Activated T-helper 17 cell treated with anti-CD3 and anti-CD28 coated beads, Interleukin-2, amount 50 U/mL, for 72 hours (primary cell): ENCODE measurements at places on chromosomes 2 and 18. TPM values are rescaled to one million over a fixed set of nuclear protein-coding genes. Genes with fewer than 3 reads are reported as not detected.

DNA sequence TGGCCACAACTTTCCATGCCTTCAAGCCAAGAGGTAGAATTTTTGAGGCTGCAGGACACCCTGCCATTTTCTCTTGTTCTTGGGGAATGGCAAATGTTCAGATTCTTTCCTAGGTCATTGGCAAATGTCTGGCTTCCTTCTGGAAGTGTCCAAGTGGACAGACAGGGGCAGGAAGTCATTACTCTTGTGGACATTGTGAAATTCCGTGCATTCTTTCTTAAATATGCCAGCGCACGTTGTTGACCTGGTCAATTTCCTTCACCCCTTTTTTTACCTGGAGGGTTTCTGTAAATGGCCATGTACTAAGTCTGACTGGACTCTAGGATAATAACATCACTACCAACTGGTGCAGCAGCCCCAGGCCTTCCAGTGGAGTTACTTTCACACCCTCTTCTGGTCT lies 13.9 kb downstream of the ASB18 start:
- ATAC-seq, result no peak
- H3K4me1 ChIP-seq, result no peaks in the 10 kb centered on the region
- H3K27me3 ChIP-seq, result peaks cover 29% of the 10 kb centered on the region
- H3K27ac ChIP-seq, result no peak overlapping the region

The RAMP1 gene
- total RNA-seq, result not detected

DNA sequence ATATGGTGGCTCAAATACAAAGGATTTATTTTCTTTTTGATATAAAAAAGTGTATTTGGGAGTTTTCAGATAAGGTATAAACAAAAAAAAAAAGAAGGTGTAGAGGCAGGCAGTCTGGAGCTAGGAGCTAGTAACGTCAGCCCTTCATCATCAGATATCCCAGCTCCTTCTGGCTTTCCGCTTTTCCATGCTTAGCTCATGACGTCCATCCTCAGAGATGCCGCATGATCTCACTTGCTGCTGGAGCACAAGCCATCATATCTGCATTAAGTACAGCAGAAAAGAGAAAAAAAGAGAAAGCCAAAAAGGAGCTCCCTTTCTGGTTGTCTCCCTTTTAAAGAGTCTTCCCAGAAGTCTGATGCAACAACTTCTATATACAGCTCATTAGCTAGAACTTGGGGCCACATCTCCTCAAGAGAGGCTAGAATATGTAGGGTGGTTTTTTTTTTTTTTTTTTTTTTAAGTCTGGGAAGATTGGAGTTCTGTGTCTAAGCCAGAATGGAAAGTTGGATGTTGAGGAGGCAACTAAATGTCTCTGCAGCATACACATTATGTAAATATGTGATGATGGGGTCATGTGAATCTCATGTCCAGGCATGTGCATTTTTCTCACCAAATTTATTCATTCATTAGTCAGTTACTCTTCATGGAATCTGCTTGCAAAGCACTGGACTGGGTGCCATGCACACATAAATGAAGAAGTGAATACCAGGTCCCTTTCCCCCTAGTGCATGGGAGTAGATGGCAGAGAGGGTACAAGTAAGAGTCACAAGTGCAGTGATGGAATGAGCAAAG lies 52.3 kb downstream of the DDX1 start:
- ATAC-seq, result no peak
- H3K4me1 ChIP-seq, result no peaks in the 10 kb centered on the region
- H3K4me3 ChIP-seq, result no peak overlapping the region
- peaks cover 3% of the 10 kb centered on the region for H3K27me3 ChIP-seq

- H3K36me3 ChIP-seq, result no peaks in the 10 kb centered on the region
- H3K4me1 ChIP-seq, result no peaks in the 10 kb centered on the region
- H3K27ac ChIP-seq, result no peak overlapping the region
- peaks cover 3% of the 10 kb centered on the region for H3K27me3 ChIP-seq
- no peak overlapping the region for H3K4me3 ChIP-seq
Measured at GRCh38 chr2:213934560-213934959, 476.3 kb upstream of the VWC2L start.

The SPP2 gene
- total RNA-seq, result not detected

DNA sequence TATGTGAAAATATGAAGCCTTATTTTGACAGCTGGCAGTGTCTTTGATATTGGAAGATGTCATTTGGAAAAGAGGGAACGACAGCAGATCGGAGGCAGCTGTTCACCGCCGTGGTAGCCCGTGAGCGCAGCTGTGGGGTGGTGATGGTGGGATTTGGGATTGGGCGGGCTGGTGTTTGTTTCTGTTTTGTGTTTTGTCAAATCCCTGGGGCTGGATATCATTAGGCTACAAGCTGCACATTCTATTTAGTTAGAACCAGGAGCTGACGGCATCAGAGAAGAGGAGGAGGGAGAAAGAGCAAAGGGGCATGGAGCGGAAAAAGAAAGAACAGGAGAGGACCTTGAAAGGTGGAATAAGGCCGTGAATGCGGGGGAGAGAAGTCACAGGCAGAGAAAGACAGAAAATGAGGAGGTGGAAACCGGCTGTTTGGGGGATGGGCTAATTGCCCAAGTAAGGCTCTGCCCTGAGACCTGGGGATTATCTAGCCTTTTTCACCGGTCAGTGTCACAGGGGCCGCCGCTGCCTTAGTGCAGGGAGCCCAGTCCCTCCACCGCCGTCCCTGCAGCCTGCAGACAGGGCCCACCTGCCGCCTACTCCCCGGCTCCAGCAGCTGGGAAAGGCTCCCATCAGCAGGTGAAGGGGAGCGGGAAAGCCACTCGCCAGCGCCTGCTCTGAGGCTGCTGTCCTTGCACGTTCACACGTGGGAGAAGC lies 88.0 kb downstream of the ZCCHC2 start:
- H3K36me3 ChIP-seq, result no peaks in the 10 kb centered on the region
- H3K27me3 ChIP-seq, result peaks cover 19% of the 10 kb centered on the region
- H3K4me1 ChIP-seq, result no peaks in the 10 kb centered on the region
- no peak for ATAC-seq
- no peak overlapping the region for H3K27ac ChIP-seq

The ABCB11 gene
- not detected for total RNA-seq

- no peak overlapping the region for H3K27ac ChIP-seq
- H3K4me1 ChIP-seq, result no peaks in the 10 kb centered on the region
- no peaks in the 10 kb centered on the region for H3K36me3 ChIP-seq
- no peak overlapping the region for H3K4me3 ChIP-seq
- no peak for ATAC-seq
Measured at GRCh38 chr18:11066038-11066437, 83.3 kb downstream of the PIEZO2 start.

The ADGRF3 gene
- total RNA-seq, result 1.4 TPM

The TWSG1 gene
- 19.0 TPM for total RNA-seq

GRCh38 chr2:29492701-29493100 lies 377.5 kb downstream of the CLIP4 start:
- H3K4me1 ChIP-seq, result no peaks in the 10 kb centered on the region
- H3K27ac ChIP-seq, result no peak overlapping the region
- no peak overlapping the region for H3K4me3 ChIP-seq
- H3K36me3 ChIP-seq, result no peaks in the 10 kb centered on the region
- ATAC-seq, result no peak
- H3K27me3 ChIP-seq, result peaks cover 7% of the 10 kb centered on the region

- no peak for ATAC-seq
- no peaks in the 10 kb centered on the region for H3K4me1 ChIP-seq
- no peak overlapping the region for H3K27ac ChIP-seq
- no peak overlapping the region for H3K4me3 ChIP-seq
- no peaks in the 10 kb centered on the region for H3K36me3 ChIP-seq
Measured at GRCh38 chr2:144648837-144649465, 129.0 kb upstream of the ZEB2 start.

DNA sequence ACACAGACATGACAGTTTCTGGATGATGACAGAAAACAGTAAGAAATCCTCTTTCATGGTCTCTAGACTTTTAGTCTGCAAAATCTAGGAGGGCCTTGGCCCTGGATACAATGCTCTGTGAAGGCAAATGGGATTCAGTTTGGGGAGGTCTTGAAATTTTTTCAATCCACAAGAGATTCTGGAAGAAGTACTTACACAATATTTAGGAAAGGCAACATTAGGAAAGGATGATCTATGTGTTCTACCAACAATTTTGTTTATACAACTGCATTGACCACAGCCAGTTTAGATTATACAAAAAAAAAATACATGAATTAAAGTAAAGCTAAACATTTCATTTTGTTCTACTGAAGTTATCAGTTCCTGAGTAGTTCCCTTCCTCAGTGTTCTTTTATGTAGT lies 208.0 kb downstream of the SRBD1 start:
- H3K4me3 ChIP-seq, result no peak overlapping the region
- H3K27ac ChIP-seq, result no peak overlapping the region
- H3K36me3 ChIP-seq, result peaks cover 14% of the 10 kb centered on the region
- H3K27me3 ChIP-seq, result no peaks in the 10 kb centered on the region

- no peak overlapping the region for H3K27ac ChIP-seq
- no peaks in the 10 kb centered on the region for H3K27me3 ChIP-seq
- no peak overlapping the region for H3K4me3 ChIP-seq
- no peaks in the 10 kb centered on the region for H3K36me3 ChIP-seq
- peaks cover 6% of the 10 kb centered on the region for H3K4me1 ChIP-seq
Measured at GRCh38 chr2:204885747-204886146, 340.5 kb downstream of the PARD3B start.

The PXDN gene
- not detected for total RNA-seq

- H3K27me3 ChIP-seq, result no peaks in the 10 kb centered on the region
- no peaks in the 10 kb centered on the region for H3K4me1 ChIP-seq
- ATAC-seq, result no peak
- H3K27ac ChIP-seq, result no peak overlapping the region
Measured at GRCh38 chr18:23908827-23909226, 105.7 kb upstream of the TTC39C start.

- peaks cover 31% of the 10 kb centered on the region for H3K27me3 ChIP-seq
- H3K27ac ChIP-seq, result no peak overlapping the region
- H3K4me1 ChIP-seq, result no peaks in the 10 kb centered on the region
- H3K36me3 ChIP-seq, result no peaks in the 10 kb centered on the region
Measured at GRCh38 chr18:37346048-37346447, 219.6 kb downstream of the CELF4 start.

- H3K4me1 ChIP-seq, result no peaks in the 10 kb centered on the region
- H3K4me3 ChIP-seq, result no peak overlapping the region
- H3K27me3 ChIP-seq, result no peaks in the 10 kb centered on the region
- H3K36me3 ChIP-seq, result no peaks in the 10 kb centered on the region
- H3K27ac ChIP-seq, result no peak overlapping the region
Measured at GRCh38 chr2:22890132-22890531, 494.8 kb upstream of the KLHL29 start.

DNA sequence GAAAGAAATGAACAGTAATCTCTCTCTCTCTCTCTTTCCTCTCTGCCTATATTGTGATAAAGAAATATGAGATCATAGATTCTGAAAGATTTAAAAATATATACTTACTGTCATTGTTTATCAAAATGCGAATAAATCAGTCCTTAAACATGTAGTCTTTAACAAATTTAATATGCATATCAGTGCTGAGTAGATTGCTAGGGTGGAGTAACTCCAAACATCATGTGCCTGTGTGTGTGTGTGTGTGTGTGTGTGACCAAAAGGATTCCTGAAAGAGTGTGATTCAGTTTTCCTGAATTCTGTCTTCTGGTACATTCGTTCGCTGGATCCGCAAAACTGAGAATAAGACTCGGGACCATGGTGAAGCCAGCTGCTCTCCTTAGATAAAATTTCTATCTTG lies 24.0 kb upstream of the DSEL start:
- H3K36me3 ChIP-seq, result no peaks in the 10 kb centered on the region
- H3K27ac ChIP-seq, result no peak overlapping the region
- H3K4me3 ChIP-seq, result no peak overlapping the region
- H3K4me1 ChIP-seq, result no peaks in the 10 kb centered on the region

The PIEZO2 gene
- total RNA-seq, result not detected

DNA sequence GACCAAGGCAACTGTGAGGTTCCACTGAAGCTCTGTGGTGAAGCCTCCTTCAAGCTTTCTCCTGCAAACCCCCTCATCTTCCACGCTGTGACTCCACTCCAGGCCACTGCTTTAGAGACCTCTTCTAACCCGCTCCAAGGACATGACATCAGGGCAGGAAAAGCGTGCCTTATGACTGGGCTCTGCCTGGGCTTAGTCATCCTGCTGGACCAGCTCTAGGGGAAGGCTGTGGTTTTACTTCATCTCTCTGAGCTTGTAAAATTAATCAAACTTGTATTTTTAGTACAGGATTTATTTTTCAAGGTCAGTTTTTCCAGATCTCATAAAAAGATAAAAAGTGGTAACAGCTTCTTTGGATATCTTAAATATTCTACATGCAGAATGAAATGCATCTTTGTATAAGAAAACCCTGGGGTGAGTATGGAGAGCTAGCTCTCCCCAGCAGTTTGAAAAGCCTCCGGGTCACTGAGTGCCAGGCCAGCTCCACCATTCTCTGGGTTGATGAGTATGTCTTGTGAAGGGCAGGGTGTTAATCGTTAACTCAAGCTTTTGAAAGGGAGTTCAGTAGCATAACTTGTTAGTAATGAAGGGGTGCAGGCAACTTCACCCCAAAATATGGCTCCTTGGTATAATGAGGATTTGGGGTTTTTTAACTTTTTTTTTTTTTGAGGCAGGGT lies 33.1 kb upstream of the YPEL5 start:
- no peaks in the 10 kb centered on the region for H3K36me3 ChIP-seq
- no peaks in the 10 kb centered on the region for H3K4me1 ChIP-seq
- H3K27me3 ChIP-seq, result peaks cover 4% of the 10 kb centered on the region
- no peak overlapping the region for H3K4me3 ChIP-seq
- H3K27ac ChIP-seq, result no peak overlapping the region

GRCh38 chr18:48576457-48576771 lies 37.6 kb downstream of the CTIF start:
- no peak for ATAC-seq
- no peak overlapping the region for H3K4me3 ChIP-seq
- H3K27ac ChIP-seq, result no peak overlapping the region

DNA sequence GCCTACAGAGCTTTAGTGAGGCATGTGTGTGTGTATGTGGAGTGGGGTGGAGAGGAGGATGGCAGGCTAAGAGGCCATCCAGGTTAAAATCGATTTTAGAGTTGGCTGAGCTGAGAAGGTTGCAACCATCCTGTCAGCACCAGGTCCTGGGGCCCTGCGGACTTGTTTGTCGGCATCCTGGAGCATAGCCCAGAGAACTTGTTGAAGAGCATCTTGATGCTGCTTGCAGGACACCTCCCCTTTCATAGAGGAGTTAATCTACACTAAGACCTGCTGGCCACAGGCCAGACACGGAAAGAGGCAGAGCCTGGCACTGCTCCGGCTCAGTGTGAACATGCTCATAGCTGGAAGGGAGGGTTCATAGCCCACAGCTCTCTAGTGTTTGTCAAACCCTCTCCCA lies 72.1 kb upstream of the RGPD5 start:
- no peak overlapping the region for H3K4me3 ChIP-seq
- ATAC-seq, result no peak
- no peaks in the 10 kb centered on the region for H3K4me1 ChIP-seq
- H3K27ac ChIP-seq, result no peak overlapping the region
- no peaks in the 10 kb centered on the region for H3K36me3 ChIP-seq

DNA sequence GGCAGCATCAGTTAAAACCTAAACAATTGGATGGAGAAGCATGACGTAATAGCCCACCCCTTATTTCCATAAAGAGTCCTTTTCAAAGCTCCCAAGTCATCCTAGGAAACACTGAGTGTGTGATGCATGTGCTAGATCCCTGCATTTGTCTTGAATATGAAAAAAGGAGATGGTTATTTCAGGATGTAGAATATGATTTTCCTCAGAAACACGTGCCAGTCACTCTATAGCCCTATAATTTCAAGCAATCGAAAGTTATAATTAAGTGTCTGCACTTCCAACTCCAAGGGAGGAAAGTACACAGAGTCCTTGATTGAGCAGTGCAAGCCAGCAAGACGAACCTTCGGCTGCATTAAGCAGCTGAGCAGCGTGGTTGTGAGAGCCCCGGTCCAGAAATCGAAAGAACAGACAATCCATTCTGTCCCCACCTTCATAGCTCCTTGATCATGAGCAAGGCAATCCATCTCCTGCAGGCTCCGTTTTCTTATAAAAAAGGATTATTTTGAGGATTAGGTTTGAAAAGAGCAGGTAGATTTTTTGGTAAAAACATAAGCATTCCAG lies 287.7 kb downstream of the FBXO15 start:
- no peaks in the 10 kb centered on the region for H3K4me1 ChIP-seq
- no peak overlapping the region for H3K27ac ChIP-seq
- no peaks in the 10 kb centered on the region for H3K36me3 ChIP-seq
- ATAC-seq, result no peak
- no peak overlapping the region for H3K4me3 ChIP-seq
- peaks cover 3% of the 10 kb centered on the region for H3K27me3 ChIP-seq
